ENCODE measurements at places on chromosomes 5 and 9.

DNA sequence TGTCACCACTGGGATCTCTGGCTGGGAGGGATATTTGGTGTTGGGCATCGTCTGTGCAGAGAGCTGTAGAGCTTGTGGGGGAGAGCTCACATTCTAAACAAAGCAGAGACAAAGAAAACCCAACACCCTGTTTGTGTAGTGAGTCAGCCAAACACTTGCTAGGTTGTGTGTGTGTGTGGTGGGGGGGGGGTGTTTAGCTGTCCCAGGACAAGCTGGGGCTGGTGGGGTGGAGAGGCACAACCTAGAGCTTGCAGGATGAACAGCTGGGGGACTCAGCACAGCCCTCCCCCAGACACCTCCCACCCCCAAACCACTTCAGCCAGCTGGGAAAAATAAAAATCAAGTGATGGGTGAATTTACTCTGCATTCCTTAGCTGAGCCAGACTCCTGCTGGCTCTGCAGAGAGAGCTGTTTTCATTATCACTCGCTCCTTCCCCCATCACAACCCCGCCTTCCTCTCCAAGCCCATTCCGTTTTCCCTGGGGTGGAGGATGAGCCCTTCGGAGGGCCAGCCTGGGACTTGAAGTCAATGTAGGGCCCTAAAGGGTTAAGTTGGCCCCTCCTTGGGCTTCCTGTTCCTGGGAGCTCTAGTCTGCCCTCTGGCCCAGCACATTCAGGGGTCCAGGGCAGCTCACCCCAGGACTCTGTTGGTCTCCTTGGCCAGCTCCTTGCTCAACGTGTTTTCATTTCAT, 2.6 kb downstream of the OLFML2A start:
- no peak for DNase-seq

DNA sequence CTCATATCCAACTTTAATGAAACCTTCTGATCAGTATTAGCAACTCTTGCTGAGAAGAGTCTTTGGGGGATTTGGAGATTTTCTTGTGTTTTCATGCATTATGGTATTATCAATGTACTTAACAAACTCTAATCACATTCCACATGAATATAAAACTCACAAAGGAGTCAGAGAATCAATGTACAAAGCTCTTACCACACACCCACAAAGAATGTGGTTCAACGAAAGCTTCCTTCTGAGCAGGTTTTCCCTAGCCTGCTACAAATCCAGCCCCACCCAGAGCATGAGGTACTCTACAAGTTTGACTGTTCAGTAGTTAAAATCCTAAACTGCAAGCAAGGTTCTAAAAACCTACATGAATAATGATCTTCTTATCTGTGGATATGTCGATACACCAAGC, 210.1 kb downstream of the TARS1 start:
- no peak for DNase-seq

- no peak for DNase-seq
These were observed 59.4 kb downstream of the ZNF354C start for GRCh38 chr5:179119415-179120170.

GRCh38 chr5:90096415-90097081, 313.0 kb downstream of the CETN3 start:
- DNase-seq = no peak

- no peak for DNase-seq
These were observed 42.0 kb upstream of the KCNN2 start for GRCh38 chr5:114319821-114320220.

- DNase-seq = no peak
These were observed 72.4 kb upstream of the GNAQ start for GRCh38 chr9:78103971-78104433.

DNA sequence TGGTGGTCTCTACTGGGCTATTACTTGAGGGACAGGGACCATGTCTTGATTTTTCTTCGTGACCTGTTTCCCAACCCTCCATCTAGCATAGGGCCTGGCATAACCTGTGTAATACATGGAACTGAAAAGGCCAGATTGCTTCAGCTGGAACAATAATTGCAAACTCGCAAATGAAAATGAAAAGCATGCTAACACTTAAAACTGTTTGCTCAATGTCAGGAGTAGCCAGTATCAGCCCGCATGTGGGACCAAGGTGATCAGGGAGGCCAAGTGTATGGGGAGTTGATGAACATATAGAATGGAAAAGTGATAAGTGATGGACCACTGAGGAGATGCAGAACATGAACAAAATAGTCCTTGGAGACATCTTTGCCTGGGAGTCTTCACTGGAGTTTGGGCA, 25.2 kb downstream of the GLRX start:
- DNase-seq = no peak

DNA sequence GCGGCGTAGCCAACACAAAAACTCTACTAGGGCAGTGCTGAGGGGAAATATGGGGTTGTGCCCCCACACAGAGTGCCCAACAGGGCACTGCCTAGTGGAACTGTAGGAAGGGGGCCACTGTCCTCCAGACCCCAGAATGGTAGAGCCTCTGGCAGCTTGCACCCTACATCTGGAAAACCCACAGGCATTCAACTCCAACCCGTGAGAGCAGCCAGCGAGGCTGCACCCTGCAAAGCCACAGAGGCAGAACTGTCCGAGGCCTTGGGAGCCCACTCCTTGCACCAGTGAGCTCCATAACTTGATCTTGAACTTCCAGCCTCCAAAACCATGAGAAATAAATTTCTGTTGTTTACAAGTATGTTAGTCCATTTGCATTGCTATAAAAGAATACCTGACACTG, 27.7 kb downstream of the GRAMD2B start:
- DNase-seq = no peak

GRCh38 chr5:139671096-139671841, 23.1 kb downstream of the CXXC5 start:
- DNase-seq = no peak

DNA sequence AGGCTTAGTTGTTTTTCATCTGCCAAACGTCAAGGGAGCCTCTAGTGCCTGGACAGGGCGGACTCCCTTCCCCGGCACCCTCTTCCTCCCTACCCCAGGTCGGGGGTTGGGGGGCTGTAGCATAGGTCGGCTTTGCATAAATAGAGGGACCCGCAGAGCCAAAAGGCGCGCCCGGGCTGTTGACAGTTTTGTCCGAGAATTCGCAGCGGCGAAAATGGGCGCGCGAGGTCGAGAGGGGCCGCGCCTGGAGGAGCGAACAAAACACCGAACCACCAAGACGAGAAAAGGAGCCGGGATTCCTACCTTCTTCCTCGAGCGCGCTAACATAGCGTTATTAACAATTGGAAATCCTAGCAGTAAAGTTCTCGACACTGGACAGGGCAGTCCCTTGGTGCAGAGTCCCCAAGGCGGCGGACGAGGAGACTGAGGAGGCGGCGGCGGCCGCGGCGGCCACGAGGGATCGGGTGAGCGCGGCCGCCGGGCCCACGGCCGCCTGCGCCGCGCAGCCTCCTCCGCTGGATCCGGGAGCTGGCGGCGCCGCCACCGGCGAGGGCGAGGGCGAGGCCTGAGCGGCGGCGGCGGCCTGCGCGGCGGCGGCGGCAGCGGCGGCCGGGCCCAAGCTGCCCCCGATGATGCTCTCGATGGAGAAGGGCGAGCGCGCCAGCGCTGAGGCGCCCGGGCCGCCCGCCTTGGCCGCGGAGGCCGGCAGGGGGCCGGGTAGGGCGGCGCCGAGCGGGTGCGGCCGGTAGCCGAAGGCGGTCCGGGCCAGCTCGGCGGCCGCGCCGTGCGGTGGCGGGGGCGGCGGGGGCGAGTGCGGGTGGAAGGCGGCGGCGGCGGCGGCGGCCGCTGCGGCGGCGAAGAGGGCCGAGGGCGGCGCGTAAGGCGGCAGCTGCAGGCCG, 1.7 kb downstream of the FOXD1 start:
- DNase-seq = no peak

DNA sequence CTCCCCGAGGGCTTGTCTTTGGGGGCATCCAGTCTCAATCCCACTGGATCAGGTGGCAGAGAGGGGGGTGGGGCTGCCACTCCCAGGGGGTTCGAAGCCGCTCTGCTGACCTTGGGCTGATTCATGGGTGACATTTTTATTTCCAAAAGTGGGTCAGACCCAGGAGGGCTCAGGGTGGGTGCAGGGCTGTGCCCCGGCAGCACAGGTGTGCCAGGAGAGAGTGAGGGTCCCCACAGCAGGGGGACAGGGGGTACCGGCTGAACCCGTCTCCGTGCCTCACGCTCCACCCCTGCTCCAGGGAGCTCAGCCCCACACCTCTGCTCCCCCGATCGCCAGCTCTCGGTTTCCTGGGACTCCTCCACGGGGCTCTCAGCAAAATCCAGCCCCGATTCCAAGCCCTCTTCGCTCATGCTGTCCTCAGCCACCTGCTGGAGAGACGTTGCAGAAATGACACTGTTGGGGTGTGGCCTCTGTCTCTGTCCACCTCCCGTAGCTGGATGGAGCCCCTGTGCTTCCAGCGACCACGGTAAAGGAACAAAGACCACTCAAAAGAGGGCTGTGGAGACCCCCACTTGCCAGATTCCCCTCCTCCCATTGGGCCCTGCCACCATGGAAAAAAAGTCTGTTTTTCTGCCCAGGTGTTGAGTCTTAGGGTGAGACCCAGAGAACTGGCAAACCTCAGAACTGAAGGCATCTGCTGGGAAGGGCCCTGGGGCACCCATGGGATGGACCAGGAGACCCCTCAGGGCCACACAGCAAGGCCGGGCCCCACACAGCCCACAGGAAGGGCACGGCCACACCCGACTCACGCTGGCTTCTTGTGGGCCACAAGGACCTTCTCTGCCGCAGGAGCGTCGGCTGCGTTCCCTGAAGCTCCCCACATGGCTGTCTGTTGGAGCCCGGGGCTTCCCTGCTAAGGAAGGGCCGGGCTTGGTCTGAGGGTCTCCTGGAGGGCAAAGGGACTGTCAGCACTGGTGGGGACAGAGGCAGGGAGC, 10.6 kb upstream of the QSOX2 start:
- no peak for DNase-seq

DNA sequence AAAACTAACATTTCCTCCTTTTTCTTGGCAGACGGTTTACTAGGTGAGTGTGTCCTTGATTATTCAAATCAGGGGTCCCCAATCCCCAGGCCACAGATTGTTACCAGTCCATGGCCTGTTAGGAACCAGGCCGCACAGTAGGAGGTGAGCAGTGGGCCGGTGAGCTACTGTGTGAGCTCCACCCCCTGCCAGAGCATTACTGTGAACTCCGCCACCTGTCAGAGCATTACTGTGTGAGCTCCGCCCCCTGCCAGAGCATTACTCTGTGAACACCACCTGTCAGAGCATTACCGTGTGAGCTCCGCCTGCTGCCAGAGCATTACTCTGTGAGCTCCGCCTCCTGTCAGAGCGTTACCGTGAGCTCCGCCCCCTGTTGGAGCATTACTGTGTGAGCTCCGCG, 14.3 kb upstream of the PDCD6 start:
- no peak for DNase-seq

DNA sequence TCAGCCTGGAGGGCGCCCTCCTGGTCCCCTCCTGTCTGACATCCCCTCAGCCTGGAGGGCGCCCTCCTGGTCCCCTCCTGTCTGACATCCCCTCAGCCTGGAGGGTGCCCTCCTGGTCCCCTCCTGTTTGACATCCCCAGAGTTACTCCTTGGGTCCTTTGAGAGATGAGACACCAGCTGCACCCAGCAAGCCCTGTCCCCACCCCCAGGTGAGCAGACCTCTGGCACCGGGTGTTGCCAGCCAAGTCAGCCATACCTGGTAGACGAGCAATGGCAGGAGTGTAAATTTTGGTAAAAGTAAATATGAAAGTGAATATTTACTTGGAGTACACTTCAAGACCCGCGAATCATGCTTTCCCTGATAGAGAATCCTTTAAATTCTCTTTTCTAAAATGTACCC, 25.4 kb downstream of the EXOC3 start:
- DNase-seq = no peak

GRCh38 chr9:3909966-3910650, 384.3 kb upstream of the RFX3 start:
- no peak for DNase-seq

GRCh38 chr5:35736280-35736679, 118.6 kb downstream of the SPEF2 start:
- DNase-seq = no peak

GRCh38 chr5:14241141-14241540, 98.0 kb downstream of the TRIO start:
- DNase-seq = no peak

DNA sequence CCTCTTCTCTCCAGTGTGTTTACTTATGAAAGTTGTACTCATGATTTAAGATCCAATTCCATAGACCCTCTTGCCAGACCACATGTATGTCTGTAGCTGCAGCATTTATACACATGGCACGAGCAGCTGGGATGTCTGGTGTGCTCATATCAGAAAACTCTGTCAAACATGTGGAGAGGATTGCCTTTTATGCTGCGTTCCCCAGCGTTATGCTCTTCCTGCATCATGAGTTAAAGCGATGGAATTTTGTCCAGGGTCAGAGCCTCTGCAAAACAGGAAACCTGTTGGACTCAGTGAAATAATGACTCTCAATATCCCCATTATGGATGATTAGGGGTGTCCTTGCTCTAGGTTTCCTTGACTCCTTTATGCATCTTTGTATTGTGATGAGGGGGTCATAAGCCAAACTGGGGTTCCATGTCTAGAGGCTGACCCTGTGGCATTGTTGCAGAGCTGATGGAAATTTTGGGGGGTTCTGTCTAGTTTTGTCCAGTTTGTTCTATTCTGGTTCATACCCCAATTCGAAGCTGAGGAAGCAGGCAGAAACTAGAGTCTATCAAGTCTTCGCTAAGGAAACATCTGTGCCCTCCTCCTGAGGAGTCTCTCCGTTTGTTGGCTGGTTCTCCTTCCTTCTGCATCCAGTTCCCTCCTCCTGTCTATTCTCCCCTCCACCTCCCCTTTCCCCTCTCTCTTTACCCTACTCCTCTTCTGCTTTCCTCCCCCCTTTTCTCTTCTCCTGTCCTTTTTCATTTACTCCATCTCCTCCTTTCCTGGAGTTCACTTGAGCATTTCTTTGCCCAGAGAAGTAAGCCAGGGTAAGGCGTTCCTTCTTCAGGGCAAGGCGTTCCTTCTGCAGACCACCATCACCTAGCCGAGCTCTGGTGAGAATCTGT, 252.8 kb downstream of the MAST4 start:
- DNase-seq = no peak

GRCh38 chr9:127258606-127259471, 5.7 kb upstream of the GARNL3 start:
- DNase-seq = no peak

DNA sequence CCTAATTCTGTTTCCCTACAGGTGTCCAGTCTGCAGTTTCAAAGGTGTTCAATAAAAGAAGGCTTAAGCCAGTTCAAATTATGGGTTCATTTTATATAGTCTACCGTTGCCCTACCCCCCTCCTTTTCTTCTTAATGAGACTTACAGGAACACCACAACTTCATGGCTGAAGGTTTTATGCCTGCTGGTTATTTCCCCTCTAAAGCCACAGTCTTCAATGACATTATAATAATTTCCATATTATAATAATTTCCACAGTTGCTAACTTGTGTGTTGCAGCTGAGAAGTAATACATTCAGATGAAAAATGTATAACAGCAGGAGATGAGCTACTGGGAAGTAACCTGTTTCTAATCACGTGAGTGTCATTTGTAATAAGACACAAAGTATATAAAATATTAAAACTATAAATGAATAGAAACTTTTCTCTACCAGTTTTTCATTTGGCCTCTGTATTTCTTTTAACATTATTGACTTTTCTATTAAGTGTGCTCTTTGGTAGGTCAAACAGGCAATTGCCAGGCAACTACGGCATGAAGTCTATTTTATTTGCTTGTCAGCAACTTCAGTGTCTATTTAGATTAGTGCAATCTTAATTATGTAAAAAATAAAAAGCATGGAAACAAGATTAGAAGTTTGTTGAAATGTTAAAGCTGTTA, 120.5 kb upstream of the HMHB1 start:
- DNase-seq = no peak

- DNase-seq = no peak
These were observed 287.4 kb upstream of the ARRDC3 start for GRCh38 chr5:91670563-91670962.

GRCh38 chr5:73412597-73412988, 36.0 kb downstream of the FOXD1 start:
- no peak for DNase-seq

GRCh38 chr9:99169982-99170761, 51.6 kb downstream of the ALG2 start:
- DNase-seq = no peak

All from memory B cell (primary cell).